ENCODE measurements at places on chromosomes 11 and 22.

GRCh38 chr11:34114471-34114870 lies 9.0 kb downstream of the NAT10 start:
- no peak for DNase-seq

- no peak for DNase-seq
These were observed 62.9 kb upstream of the B3GAT1 start for GRCh38 chr11:134474942-134475341.

DNA sequence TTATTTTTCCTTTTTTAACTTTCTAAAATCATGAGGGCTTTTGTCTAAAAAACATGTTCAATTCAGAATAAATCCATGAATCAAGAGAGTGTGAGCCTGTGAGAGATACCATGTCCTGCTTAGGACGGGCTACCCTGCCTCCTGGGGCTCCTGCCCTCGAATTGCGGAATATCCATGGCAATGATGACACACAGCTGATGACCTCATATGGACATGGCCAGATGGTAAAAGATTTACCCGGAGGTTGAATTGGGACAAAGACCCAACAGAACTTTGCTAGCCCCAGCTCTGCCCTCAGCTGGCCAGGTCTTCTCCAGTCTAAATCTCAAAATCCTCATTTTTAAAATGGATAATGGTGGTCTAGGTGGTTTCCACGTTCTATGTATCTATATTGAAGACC lies 538.1 kb upstream of the API5 start:
- no peak for DNase-seq

GRCh38 chr11:39165021-39165420 lies 2294.4 kb downstream of the LRRC4C start:
- DNase-seq: no peak

DNA sequence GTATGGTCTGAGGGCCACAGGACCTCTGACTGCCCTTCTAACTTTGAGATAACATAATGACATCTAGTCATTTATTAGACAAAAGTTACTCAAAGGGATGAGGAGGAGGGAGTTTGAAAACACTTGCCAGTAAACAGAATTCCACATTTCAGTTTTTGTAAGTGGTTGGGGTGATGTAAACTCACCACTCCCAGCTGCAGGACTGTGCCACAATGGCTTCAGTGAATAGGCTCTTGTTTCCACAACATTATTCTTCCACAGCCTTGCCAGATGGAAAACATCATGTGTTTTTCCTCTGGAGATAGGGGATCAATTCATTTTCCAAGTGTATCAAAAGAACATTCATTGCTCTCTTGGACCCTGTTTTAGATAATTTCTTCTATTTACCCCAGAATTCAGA lies 147.2 kb upstream of the BDNF start:
- no peak for DNase-seq

DNA sequence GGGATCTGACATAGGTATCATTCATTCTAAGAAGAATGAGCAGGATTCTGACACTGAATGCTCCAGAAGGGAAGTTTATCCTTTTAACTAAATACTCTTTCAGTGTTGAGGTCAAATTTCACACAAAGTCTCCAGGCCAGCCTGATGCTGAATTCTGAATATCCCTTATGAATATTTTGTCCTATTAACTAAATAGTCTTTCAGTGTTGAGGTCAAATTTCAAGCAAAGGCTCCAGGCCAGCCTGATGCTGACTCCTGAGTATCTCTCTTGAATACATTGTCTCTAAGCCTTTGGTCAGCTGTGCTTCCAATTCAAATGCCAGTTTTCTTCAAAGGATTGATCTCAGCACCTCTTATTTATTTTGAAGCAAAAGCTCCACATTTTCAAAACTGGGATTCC lies 676.8 kb downstream of the NTM start:
- no peak for DNase-seq

GRCh38 chr11:126344141-126345080 lies 11.1 kb upstream of the ST3GAL4 start:
- no peak for DNase-seq

GRCh38 chr11:108614086-108614485 lies 20.5 kb upstream of the EXPH5 start:
- no peak for DNase-seq

GRCh38 chr11:39780131-39780530 lies 1679.3 kb downstream of the LRRC4C start:
- no peak for DNase-seq

DNA sequence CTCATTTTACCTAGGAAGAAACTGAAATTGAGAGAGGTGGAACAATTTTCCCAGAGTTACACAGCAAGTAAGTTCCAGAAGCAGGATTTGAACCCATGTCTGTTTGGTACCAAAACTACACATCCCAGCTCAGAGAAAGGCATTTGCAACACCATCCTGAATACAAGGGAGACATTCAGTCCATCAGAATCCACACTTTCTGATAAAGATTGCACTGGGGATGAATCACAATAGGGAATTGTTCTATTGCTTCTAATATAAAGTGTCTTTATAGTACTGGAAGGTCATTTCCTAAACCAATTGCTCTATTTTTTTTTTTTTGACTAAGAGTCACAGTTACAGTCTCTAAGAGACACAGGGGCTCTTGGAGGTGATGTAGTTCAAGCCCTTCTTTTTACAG lies 208.1 kb upstream of the CADM1 start:
- DNase-seq: no peak

GRCh38 chr11:44179173-44179572 lies 83.7 kb downstream of the EXT2 start:
- DNase-seq: peak; percentile 52

GRCh38 chr11:95991101-95991500 lies 67.2 kb upstream of the MTMR2 start:
- no peak for DNase-seq

DNA sequence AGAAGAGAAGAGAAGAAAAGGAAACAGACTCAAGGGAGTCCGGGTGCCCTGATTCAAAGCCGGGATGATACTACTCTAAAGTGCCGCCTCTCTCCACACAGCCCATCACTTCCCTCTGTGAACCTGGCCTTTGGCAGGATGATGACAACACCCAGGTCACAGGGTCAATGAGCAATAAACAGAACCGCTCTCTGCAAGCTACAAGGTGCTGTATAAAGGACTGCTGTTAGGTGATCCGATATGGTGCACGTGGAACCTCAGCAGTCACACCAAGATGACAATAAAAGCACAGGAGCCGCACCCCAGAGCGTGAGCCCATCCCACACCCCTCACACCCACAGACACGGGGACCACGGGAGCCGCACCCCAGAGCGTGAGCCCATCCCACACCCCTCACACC lies 10.7 kb downstream of the TTLL1 start:
- DNase-seq: no peak

DNA sequence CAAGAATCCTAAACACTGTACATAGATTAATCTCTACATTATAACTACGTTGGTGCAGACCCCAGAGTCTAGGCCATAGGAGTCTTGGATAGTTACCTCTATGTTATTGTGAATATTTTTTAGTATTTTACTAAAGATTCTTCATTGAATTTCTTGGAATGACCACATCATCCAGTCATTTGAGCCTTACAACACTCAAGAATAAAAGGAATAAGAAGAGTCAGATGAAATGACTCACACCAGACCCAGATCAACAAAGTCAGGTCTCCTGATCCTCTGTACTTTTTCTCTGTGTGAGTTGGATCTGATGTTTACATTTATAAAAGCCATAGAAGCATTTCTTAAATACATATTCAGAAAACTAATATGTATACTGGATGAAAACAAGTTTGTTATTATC lies 179.2 kb upstream of the ARHGAP20 start:
- peak; percentile 17 for DNase-seq

DNA sequence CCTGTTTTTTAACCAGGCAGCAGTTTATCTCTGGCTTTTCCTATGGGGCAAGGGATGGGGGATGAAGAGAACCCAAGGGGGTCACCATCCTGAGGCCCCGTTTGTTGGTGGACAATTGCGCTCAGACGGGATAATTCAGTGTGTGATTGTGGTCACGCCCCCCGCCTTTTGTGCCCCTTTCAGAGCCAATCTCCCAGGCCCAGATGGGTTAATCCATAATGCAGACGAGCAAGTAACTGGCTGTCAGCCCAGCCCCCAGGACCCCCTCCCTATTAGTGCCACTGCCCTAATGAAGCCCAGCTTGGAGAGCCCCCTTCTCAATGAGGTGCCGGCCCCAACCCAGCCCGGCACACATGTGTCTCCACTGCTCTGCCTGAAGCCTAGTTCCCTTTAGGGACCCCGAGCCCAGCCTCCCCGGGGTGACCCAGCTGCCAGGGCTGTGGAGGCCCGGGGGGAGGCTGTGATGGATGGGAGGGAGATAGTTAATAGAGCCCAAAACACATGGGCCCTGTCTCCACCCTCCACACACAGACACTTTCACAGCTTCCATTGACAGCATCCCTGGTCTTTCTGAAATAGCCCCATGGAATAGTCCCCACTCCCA lies 19.1 kb upstream of the ROBO3 start:
- no peak for DNase-seq

DNA sequence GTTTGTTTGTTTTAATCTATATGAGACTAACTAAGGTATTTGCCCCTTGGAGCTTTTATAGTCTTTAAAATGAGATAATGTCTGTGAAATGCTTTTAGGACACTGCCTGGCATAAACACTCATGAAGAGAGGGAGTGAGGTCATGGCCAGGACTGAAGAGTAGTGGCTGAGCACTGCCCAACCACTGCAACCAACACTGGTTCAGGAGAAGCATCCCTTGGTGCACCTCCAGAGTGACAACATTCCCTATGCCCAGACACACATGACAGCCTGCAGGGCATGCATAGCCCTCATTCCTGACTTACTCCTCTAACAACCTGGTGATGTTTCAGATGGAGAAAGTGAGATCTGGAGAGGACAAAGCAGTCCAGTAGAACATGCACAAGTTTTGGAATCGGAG lies 36.1 kb downstream of the ME3 start:
- no peak for DNase-seq

GRCh38 chr11:61958590-61958989 lies 8.4 kb downstream of the BEST1 start:
- no peak for DNase-seq

- peak; percentile 32 for DNase-seq
These were observed 349.9 kb upstream of the ANO3 start for GRCh38 chr11:25981998-25982397.

GRCh38 chr11:33920838-33921613 lies 29.1 kb upstream of the LMO2 start:
- DNase-seq: no peak

- no peak for DNase-seq
These were observed 23.3 kb upstream of the PLEKHB1 start for GRCh38 chr11:73622926-73623593.

DNA sequence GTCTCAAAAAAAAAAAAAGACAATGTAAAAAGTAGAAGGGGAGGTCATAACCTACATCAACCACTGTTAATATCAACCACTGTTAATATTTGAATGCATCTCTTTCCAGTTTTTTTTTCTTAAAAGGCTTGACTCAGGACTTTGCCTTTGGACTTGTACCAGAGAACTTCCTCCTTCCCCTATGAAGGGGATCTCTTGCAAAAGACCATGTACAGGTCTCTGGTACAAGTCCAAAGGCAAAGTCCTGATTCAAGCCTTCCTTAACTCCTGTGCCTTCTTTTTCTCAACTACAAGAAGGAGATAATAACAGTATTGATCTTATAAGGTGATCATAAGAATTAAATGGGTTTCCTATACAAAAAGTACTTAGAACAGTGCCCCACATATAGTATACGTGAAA lies 563.5 kb downstream of the BUD13 start:
- DNase-seq: no peak

DNA sequence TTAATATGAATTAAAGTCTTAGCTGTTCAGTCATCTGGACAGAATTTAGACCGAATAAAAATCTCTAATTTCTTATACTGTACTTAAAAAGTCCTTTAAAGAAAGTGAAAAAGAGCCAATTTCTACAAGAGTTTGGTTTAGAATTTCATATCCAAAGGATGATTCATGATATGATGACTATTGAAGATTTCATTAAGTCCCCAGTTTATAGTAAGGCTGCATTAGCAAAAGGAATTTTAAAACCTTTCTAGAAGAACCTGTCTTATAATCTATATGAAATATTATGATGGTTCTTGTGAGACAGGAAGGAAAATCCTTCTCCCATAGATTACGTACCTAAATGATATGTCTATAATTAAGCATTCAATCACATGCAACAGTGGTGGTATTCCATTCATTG lies 34.8 kb downstream of the TSG101 start:
- no peak for DNase-seq

GRCh38 chr11:35655254-35655653 lies 7.3 kb upstream of the TRIM44 start:
- no peak for DNase-seq

- DNase-seq: no peak
These were observed 29.9 kb upstream of the CSNK2A3 start for GRCh38 chr11:11382858-11383532.

DNA sequence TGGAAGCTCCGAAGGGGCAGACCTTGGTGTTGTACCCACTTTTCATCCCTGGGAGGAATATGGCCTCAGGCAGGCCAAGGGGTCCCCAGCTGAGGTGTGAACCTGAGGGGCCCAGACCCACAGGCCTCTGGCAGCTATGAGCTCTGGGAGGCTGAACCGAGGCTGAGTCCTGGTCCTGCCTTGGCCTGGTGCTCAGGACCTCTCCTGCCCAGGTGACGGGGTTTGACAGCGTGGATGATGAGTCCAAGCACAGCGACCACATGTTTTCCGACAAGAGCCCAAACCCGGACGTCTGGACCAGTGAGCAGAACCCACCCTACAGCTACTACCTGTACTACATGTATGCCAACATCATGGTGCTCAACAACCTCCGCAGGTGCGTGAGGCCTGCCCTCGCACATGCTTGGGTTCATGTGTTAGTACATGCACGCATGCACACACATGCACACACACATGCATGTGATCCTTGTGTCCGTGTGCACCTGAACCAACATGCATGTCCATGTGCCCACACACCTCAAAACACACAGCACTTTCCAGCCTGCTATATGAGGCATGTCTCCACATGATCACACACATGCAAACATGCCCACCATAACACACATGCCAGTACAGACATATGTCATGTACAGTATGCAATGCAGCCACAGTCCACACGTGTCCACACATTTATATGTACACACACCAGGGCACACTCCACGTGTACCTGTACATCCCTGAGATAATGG lies 40.9 kb downstream of the RNF141 start:
- DNase-seq: no peak

DNA sequence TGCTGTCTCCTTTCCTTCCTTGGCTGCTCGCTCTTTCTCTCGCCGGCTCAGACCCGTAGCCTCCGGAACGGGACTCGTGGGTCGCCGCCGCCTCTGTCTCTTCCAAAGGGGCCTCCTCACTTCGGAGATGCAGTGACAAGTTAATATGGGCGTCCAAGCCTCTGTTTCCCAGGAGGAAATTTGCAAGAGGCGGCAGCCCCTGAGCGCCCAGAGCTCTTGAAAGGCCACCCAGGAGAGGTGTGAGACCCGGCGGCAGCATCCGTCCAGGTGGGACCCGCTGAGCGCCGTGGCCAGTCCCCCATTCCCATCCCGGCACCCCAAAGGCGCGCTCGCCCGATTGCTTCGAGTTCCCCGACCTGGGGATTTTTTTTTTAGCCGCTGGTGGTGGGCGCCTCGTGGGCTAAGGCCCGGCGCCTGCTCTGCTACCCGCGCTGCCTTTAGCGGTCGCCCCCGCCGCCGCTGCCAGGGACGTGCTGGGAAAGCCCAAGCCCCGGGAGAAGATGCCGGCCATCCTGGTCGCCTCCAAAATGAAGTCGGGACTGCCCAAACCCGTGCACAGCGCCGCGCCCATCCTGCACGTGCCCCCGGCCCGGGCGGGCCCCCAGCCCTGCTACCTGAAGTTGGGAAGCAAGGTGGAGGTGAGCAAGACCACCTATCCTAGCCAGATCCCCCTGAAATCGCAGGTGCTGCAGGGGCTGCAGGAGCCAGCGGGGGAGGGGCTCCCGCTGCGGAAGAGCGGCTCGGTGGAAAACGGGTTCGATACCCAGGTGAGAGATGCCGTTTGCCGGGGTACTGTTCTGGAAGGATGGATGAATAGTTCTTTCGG lies 772 bp downstream of the NAV2 start:
- no peak for DNase-seq

GRCh38 chr22:29311464-29312217 lies 3.9 kb downstream of the RASL10A start:
- DNase-seq: no peak
